ENCODE measurements at places on chromosomes 13 and 19.

- DNase-seq, result no peak
Observed at GRCh38 chr13:70792121-70792520, 683.9 kb upstream of the KLHL1 start.

- DNase-seq, result no peak
Observed at GRCh38 chr19:33449799-33450198, 71.8 kb downstream of the PEPD start.

DNA sequence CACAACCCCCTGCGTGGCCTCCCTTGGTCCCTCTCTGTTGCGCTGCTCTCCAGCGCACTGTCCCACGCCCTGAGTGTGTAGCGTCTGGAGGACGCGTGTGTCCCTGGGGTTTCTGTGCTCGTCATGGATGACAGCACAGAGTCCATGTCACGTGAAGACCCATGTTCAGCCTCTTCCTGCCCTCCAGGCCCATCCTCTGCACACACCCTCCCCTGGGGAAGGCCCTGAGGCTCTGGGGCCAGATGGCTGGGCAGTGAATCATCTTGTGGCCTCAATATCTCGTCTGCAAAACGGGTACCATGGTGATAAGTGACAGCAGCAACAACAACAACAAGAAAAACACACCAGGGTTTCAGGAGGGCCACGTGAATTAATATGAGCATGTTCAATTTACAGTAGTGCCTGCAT is 71.5 kb upstream of the ARHGEF7 start:
- DNase-seq, result no peak

- DNase-seq, result no peak
Observed at GRCh38 chr13:41394166-41394565, 63.2 kb upstream of the RGCC start.
